ENCODE measurements at places on chromosomes 5 and 9.

DNA sequence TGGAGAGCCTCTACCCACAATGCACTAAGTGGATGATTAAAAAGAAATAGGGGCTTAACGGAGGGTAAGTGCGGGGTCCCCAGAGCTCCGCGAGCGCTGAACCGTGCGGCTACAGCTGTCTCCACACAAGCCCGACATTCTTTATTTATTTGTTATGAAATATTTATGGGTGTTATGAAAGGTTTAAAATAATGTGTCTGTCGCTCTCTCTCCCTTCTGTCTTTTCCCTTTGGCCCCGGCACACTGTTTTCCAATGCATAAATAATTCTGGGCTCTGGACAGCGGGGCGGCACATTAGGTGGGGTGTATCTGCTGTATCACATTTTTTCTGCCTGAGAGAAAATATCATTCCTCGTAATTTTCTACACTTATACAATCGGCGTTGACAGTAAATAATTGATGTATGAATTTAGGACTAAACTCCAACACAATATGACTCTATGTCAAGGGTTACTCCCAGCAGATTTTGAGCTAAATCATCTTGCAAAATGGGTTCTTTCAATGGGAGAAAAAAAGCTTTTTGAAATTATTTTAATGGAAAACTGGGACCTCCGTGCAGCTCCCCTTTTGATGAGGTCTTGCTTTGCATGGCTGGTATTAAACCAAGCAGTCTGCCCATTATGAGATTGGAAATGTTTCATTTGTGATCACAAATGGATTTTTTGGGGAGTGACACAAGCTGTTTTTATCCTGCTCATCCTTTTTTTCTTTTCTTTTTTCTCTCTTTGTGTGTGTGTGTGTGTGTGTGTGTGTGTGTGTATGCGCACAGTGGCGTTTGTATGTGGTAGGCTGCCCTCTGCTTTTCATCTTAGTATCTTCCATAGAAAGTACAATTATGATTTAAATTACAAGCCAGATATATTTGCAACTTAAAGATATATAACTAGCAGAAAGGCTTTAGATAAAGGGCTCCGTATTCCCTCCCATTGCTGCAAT is 370.6 kb upstream of the IRX4 start:
- DNase-seq = no peak

DNA sequence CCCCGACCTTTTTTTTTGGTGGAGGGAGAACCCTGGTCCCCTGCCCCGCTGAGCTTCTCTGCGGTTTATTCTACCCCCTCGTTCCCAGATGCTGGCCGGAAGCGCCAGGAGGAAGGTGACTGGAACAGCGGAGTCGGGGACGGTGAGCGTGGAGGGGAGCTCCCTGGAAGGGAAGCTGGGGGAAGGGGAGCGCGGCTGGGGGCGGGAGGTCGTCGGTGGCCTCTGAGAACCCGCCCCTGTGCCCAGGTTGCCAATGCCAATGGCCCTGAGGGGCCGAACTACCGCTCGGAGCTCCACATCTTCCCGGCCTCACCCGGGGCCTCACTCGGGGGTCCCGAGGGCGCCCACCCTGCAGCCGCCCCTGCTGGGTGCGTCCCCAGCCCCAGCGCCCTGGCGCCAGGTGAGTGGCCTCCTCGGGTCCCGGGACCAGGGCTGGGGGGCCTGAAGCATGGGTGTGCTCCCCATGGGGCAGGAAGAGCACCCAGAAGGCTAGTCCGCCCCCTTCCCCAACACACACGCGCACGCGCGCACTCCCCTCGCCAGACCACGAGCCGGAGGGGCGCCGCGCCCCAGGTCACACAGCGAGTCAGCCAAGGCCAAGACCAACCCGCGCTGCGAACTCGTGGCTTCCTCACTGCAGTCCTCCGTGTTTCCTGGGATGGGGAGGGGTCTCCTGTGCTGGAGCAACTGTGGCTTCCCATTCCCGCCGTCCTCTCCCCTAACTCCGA is 10.6 kb downstream of the MYOZ3 start:
- no peak for DNase-seq

DNA sequence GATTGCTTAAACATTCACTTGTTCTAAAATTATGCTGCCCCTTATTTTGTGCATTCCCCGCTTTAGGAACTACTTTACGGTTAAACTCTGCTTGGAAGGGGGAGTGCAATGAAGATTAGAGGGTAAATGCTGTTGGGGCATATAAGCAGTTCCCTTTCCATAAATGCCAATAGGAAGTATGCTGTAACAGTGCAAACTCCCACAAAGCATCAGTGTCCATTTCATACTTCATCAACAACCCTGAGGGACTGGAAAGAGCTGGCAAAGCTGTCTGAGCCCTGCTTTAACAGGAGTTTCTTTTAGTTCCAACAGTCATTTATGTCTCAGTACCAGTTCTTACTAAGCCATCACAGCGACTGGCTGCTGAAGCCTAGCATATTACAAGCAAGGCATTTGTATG is 1.8 kb downstream of the ACTL7A start:
- no peak for DNase-seq

- no peak for DNase-seq
These were observed 82.0 kb upstream of the WWC1 start for GRCh38 chr5:168209244-168209995.

GRCh38 chr9:104775976-104776375 is 12.0 kb downstream of the NIPSNAP3B start:
- no peak for DNase-seq

- no peak for DNase-seq
These were observed 14.7 kb upstream of the ARRDC3 start for GRCh38 chr5:91397791-91398190.

GRCh38 chr5:68372161-68372560 is 156.6 kb downstream of the PIK3R1 start:
- no peak for DNase-seq

DNA sequence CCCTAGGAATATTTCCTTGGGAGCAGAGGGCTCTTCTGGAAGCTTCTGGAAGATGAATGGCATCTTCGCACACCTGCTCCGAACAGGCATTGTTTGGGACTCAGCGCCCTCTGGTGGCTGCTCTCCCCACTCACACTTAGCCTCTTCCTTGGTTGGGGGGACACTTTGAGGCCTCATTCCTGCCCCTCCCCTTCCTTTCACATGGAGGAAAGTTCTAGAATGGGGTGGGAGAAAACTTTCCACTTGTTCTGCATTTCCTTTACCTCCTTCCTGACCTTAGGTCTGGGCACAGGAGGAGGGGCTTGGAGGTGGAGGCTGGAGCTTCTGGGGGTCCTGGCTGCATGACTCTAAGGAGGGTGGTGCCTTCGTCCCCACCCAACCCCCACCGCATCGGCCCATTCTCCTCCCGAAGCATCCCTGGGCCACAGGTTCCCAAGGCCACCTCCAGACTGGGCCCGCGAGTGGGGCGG is 19.3 kb upstream of the SMIM32 start:
- DNase-seq = no peak

GRCh38 chr9:18437315-18438201 is 36.4 kb upstream of the ADAMTSL1 start:
- DNase-seq = peak; percentile 71

GRCh38 chr9:94916956-94917355 is 190.5 kb downstream of the AOPEP start:
- no peak for DNase-seq

DNA sequence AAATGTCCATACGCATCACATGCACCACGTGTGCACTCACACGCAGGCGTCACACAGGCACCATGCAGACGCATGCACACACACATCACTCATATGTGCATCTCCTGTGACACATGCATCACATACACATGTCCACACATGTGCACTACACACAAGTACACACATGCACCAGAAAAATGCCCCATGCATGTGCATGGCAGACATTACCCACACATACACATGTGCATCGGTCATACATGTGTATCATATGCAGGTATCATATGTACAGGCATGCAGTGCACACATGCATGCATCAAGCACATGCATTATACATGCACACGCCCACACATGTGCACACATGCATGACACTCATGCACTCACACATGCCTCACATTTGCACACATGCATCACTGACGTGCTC is 26.1 kb downstream of the ADAMTS2 start:
- DNase-seq = no peak

- DNase-seq = no peak
These were observed 1163.0 kb downstream of the TAF11L14 start for GRCh38 chr5:18797222-18797621.

DNA sequence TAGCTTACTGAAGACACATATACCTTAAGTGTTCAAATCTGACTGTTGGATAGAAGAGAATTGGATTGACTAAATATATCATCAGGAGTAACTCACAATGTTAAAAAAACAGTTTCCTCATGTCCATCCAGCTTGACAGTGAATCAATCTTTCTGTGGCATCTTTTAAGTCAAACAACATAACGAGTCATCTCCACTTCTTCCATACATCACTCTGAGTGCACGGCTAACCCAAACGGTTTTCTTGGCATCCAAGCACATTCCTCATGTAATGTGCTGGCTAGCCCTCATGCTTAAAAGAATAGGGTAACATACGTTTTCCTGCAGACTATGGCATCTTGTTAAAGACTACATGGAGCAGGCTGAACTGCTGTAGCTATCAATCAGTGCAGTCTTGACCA is 291.5 kb upstream of the TRPC7 start:
- no peak for DNase-seq

DNA sequence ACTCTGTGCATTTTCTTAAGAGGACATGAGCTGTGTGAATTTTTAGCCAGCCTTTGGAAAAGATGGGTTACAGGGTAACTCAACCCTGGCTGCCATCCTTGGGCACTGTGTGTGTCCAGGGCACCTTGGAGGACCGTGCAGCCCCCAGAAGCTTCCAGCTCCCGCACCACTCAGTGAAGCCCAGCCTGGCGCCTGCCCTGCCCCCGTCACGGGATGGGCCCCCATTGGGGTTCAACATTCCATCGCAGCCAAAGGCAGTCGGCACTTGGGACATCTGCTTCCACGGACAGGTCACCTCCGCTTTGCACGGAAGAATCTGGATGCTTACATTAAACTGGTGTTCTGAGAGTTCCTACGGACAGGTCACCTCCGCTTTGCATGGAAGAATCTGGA is 1.9 kb upstream of the SLC6A18 start:
- no peak for DNase-seq

- no peak for DNase-seq
These were observed 907.1 kb downstream of the MAT2B start for GRCh38 chr5:164412531-164412930.

DNA sequence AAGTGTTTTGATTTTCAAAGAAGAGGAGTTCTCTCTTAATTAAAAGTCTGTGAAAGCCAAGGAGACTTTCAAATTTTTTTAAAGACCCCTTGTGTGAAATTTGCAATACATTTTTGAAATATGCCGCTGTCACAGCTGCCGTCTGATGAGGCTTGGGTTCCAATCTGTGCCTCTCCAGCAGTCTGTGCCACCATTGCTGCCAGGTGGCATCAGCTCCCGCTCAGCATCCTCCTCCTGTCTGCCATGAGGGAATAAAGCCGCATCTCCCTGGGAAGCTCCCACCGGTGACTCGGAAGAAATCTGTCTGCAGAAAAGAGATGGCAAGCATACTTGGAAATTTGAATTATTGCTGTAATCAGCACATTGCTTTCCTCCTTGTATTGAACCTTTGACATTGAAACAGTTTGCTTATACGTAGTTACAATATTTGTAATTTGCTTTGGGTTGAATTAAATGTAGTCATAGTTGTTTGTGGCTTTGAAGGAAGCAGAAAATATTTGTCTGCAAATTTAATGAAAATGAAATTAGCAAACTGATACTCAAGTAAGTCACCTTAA is 145.7 kb upstream of the SNX2 start:
- no peak for DNase-seq

- DNase-seq = no peak
These were observed 316.5 kb downstream of the DIRAS2 start for GRCh38 chr9:90325913-90326653.

DNA sequence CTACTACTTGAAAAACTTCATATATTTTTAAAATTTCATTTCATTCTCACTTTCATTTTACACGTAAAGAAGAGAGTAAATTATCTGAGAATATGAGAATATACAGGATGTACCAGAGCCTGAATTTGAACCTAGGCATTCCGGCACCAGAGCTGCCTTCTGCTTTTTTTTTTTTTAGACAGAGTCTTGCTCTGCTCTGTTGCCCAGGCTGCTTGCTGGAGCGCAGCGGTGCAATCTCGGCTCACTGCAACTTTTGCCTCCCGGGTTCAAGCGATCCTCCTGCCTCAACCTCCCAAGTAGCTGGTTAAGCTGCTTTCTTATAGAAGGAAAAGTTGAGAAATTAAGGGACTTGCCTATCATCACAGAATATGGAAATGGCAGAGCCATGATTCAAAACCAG is 540.1 kb downstream of the EBF1 start:
- DNase-seq = no peak

DNA sequence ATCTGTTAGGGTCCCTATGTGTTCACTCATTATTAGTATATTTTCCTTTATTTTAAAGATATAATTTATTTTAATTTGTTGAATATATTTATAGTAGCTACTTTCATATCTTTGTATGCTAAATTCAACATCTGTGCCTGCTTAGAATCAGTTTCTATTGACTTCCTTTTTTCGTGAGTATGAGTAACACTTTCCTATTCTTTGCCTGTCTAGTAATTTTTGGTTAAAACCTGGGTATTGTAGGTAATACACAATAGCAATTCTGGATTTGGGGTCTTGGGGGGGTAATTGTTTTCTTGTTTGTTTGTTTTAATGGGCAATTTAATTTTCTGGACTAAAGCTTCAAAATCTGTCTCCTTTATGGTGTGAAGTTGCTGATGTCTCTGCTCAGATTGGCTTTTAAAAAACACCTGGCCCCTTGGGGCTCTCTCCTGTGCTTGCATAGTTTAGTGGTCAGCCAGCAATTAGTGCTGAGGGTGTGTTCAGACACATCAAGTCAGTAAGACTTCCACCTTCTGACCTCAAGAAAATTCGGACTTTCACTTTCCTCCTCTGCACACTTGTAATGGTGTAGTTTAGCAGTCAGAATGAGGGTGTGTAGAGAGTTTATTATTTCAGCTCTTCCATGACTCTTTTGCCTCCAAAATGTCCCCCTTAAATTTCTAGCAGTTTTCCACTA is 124.4 kb upstream of the MAP1B start:
- no peak for DNase-seq

- no peak for DNase-seq
These were observed 315 bp downstream of the PIK3R1 start for GRCh38 chr5:68215898-68216244.

GRCh38 chr9:136228107-136228875 is 17.3 kb downstream of the QSOX2 start:
- peak; percentile 30 for DNase-seq

DNA sequence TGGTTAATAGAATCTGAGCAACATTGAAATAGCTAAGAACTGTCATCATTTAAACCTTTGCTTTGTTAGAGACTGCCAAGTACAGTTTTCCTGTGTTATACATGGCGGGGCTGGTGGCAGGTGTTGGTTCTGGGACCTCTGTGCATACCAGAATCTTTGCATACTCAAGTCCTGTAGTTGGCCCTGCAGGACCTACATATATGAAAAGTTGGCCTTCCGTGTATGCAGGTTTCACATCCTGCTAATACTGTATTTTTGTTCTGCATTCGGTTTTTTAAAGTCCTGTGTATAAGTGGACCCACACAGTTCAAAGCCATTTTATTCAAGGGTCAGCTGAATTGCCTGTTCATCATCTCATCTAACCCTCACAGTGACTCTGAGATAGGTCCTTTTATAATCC is 36.4 kb downstream of the LARP1 start:
- no peak for DNase-seq

DNA sequence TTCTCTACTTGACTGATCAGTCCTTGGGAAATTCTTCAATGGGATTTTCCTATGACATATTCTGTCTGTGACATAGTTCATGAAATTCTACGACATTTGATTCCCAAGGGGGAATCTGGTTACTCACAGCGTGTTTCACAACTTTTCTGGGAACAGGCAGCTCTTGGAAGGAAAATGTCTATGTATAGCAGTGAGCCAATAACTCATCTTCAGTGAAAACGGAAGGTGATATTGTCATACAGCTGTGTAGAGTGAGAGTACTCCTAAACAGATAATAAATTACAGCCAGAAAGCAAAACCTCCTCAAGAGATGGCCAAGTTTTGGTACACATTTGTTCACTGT is 91.4 kb downstream of the C9orf152 start:
- no peak for DNase-seq

Measured in Right ventricle myocardium inferior (tissue), 1 donor.